ENCODE measurements at places on chromosomes 12 and 14.

DNA sequence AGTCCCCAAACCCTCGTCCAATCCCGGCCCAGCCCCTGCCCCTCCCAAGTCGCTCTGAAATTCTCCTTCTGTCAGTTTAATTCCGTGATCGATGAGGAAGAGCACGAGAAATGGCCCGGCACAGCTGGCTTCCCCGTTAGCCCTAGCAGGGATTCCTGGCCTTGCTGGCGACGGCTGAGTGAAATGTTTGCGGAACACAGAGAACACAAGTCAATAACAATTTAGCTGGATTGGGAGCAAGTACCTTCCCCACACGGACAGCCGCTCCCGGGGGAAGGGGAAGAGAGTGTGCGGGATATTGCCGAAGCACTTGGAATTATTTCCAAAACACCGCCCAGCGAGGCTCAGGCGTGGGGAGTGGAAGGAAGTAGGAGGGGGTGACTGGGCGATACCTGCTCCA, 134.6 kb downstream of the RBM19 start:
- no peak for DNase-seq

- no peak for DNase-seq
Observed at GRCh38 chr12:89324437-89324836, 27.9 kb downstream of the DUSP6 start.

GRCh38 chr12:68930178-68930577, 2.8 kb downstream of the CPM start:
- DNase-seq, result no peak

DNA sequence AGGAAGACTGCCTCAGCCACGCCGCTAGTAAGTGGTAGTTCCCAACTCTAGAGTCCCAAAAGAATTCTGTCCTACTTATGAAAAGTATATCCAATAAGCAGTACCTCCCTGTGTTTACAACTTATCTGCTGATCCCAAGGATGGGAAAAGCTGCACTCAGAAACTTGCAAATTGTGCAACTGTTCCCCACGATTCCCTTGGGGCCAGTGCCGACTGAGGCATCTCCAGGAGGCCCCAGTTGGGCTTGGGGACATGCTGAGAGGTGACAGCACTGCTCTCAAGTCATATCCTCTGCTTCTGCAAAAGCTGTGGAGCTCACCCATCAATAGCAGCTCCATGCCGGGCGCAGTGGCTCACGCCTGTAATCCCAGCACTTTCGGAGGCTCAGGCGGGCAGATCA, 23.7 kb downstream of the SPRING1 start:
- DNase-seq, result no peak

DNA sequence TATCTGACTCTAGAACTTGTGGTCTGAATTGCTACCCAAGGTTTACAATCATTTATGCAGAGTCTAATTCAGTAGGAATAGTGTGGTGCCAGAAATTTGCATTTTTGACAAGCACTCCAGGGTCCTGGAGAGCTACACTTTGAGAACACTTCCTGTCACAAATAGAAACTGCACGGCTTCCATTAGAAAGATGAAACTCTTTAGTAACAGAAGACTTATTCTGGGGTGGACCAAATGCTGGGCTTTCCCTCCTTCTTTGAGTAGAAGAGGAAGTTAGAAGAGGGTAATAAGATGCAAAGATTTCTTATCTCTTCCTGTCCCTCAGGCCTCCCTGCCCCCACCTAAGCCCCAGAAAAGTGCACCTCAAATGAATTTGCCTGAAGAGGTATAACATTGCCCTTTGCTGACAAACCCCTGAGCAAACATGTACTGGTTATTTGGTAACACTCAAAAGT, 28.4 kb downstream of the DGLUCY start:
- no peak for DNase-seq

DNA sequence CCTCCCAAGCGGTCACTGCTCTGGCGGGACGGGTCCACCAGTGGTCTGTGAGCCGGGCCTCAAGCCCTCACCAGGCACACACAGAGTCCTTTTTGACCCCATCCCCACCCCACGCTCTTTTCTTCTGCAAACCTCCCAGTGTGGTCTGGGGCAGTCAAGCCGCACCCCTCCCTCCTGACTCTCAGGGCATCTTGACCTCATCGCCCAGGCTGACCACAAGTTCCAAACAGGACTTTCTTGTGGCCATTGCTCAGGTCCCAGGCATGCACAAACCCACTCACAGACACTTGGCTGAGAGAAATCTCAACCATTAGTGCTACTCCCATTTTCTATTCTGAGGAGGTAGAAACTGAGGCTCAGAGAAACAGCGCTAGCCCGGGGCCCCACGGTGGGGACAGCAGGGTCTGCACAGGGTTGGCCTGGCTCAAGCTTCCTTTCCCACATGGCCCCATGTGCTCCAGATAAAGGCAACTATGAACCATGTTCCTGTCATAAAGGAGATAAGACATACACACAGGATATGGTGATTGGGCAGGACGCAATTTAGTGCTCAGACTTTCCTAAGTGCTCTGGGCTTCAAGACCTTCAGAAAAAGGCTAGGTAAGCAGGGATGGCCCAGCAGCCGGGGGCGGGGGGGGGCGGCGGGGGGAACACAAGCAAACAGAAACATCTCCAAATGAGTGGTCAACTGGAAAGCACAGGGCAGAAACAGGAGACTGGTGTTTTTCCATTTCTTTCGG, 69.6 kb downstream of the ITPK1 start:
- DNase-seq, result no peak

- DNase-seq, result no peak
Observed at GRCh38 chr14:26594756-26595545, 2.9 kb downstream of the NOVA1 start.
